ENCODE measurements at places on chromosomes 5 and 9.
A peak's percentile ranks its signal among the peaks of the same experiment; 100 is the strongest.

- DNase-seq: peak; percentile 89
Observed at GRCh38 chr5:50667653-50668595, 1.5 kb downstream of the PARP8 start.

DNA sequence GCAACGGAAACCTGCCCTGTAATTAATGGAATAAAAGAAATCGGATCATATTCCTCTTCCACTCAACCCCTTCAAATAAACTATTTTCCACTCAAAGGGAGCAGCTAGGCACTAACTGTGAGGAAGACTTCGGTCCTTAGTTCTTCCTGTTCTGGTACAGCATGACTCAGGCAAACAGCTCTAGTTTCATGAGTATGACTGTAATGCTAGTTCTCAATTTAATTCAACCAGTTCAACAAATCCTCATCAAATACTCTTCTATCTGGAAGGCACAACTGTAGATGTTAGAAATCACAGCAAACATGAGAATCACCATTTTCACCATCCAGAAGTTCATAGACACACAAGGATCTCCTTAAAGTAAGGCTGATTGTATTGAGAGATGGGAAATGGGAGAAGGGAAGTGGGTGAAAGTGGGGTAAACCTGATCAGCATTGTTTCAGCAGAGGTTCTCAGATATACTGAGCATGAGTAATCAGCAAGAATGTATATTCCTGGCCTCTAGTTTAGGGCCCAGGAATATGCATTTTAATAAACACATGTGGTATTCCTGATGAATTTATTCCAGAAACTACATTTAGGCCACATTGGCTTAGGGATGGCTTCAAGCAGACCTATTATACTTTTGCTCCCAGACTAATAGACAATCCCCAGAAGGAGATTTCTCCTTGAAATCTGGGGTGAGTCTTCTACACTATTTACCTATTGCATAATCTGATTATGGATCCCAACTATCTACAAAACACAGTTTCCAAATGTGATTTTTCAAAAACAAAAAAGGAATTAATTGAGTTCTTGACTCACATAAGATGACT lies 141.1 kb upstream of the SLC12A2 start:
- DNase-seq: no peak

- no peak for DNase-seq
Observed at GRCh38 chr5:74231697-74232096, 408.8 kb downstream of the ENC1 start.

GRCh38 chr9:21311889-21312288 lies 6.8 kb upstream of the IFNA5 start:
- DNase-seq: no peak

DNA sequence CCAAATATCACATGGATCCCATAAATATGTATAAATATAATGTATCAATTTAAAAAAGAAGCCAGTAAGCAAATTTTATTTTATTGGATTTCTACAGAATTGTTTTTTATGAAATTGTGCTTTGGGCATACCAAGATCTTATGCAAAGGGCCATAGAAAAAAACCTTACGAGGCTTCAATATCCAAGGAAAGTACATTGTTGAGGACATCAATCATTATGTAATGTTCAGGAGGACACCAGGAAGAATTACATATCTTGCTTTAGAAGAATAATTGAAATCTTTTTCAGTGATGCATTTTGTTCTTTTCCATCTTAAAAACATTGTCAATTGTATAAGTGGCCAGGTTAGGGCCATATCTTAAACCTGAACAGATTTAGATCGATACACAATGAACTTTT lies 187.8 kb upstream of the GAS1 start:
- DNase-seq: no peak

DNA sequence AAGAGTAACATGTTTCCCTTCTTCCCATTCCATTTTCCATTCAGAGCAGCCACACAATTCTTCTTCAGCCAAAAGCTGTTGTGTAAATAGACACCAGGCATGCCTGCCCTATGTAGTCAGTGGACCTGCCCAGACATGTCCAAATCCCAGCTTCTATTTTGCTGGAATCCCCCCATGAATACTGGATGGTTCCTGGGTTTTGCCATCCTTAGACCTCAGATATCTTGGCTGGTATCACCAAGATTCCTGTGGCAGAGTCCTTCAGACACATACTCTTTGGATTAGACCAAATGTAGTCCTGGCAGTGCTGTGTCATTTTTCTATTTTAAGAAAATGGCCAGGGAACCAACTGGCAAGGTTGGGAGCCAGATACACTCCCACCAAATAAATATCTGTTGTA lies 10.3 kb downstream of the FST start:
- DNase-seq: no peak

- DNase-seq: no peak
Observed at GRCh38 chr9:130680836-130681768, 12.5 kb upstream of the EXOSC2 start.

Measured in naive B cell (primary cell).